ENCODE measurements at places on chromosomes 1 and 21. TPM values are rescaled to one million over a fixed set of nuclear protein-coding genes. Genes with fewer than 3 reads are reported as not detected.

The SFT2D2 gene
- 76.5 TPM for total RNA-seq

The RIPK4 gene
- total RNA-seq: not detected

The RNU1-4 gene
- total RNA-seq: 2,178 TPM

The EFNA4 gene
- total RNA-seq: 5.7 TPM

The HJV gene
- total RNA-seq: not detected

The IL12RB2 gene
- 218 TPM for total RNA-seq

- no peak for DNase-seq
- no peaks in the 10 kb centered on the region for H3K36me3 ChIP-seq
- H3K27ac ChIP-seq: no peak overlapping the region
Measured at GRCh38 chr1:94070865-94071264, 50.1 kb downstream of the ABCA4 start.

DNA sequence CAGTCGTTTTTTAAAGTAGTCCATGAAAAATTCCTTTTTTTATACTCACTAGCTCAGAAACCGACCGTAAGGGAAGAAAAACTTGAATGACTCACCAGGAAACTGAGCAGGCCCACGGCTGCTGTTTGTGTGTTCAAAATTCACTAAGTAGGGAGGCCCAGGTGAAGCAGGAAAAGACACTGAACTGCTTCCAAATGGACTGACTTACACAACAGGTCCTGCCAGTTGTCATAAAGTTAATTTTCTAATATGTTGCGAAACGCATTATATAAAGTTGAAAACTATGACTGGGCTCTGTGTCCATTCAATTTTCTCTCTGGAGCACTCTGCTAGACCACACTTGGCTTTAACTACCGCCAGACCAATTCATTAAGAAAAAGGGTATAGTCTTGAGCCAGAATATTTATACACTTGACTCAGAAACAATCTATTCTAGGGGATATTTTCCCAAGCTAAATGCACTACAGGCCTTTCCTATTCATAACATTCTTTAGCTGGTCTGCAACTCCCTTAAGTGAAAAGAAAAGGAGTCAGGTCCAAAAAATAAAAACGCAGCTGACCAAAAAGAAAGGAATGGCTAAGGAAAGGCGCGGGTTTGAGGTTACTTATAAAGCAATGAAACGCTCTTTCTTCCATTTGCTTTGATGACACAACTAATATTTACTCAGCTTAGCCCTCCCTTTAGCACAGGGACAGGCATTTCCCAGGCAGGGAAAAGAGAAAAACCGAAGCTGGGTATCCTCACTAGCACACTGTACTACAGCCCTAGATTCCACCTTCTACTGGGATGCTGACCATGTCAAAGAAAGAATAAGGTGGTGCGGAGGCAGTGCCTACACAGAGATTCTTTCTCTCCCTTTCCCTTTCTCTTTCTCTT, 306.3 kb upstream of the ESRRG start:
- no peaks in the 10 kb centered on the region for H3K36me3 ChIP-seq
- no peak for DNase-seq
- peaks cover 4% of the 10 kb centered on the region for H3K4me1 ChIP-seq
- H3K27ac ChIP-seq: no peak overlapping the region
- H3K27me3 ChIP-seq: peaks cover 3% of the 10 kb centered on the region
- no peak overlapping the region for H3K4me3 ChIP-seq

DNA sequence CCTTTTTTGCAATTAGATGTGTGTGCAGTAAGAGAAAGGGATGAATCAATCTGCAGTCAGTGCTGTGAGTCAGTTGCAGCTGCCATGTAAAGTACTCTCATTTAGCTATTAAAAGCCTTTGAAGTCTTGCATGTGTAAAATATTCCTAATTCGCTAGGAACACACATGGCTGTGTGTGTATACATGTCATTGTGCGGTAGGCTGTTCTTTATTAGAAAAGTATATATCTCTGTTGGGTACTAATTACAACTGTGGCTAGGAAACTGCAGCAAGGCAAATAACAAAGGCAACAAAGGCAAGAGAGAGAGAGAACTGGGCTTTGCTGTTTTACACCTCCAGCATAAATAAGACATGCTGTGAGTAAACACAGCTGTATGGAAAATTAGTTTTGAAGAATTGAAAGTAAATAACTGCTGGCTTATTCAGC, 41.7 kb downstream of the EPB41 start:
- H3K27me3 ChIP-seq: no peaks in the 10 kb centered on the region
- no peak overlapping the region for H3K27ac ChIP-seq
- no peak for DNase-seq
- no peak overlapping the region for H3K4me3 ChIP-seq

DNA sequence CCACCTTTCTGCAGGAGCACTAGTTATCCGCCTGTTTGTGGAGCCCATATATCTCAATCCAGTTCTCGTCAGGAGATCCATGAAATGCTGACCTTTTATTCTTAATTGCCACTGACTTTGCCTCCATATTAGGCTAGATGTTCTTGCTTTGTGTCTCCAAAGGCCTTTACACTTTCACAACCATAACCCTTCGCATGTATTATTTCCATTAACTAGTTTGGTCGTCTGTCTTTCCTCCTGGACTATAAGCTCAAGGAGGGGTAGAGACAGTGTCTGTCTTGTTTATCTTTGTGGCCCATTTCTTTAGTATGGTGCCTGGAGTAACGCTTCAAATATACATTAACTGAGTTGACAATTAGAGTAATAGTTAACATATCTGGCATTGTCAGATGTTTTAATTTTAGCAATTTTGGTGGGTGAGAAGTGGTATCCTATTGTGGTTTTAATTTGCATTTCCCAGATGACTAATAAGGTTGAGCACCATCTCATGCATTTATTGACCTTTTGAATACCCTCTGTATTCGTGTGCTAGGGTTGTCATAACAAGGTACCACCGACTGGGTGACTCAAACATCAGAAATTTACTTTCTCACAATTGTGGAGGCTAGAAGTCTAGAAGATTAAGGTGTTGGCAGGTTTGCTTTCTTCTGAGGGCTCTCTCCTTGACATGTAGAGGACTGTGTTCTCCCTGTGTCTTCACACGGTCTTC, 21.7 kb upstream of the IL12RB2 start:
- peak overlapping the region; percentile 5 for H3K4me3 ChIP-seq
- H3K4me1 ChIP-seq: peaks cover 61% of the 10 kb centered on the region
- H3K36me3 ChIP-seq: peaks cover 7% of the 10 kb centered on the region
- peak overlapping the region; percentile 79 for H3K27ac ChIP-seq

DNA sequence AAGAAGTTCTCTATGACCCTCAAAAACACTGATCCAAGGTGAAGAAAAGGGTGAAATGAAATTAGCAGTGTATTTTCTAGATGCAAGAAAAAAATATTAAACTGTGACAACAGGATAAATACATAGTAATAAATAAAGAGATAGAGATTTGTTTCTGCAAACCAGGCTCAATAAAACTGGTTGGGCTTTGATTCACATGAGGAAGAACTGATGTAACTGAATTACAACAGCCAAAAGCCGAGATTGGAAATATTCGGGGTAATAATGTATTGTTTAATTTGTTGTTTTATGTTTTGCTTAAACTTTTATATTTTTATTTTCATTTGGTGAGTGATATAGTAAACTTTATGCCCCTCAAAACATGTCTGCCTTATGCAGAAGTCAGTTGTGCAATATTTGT, 285.0 kb downstream of the BRINP3 start:
- no peak overlapping the region for H3K27ac ChIP-seq
- no peaks in the 10 kb centered on the region for H3K36me3 ChIP-seq
- H3K4me1 ChIP-seq: no peaks in the 10 kb centered on the region

DNA sequence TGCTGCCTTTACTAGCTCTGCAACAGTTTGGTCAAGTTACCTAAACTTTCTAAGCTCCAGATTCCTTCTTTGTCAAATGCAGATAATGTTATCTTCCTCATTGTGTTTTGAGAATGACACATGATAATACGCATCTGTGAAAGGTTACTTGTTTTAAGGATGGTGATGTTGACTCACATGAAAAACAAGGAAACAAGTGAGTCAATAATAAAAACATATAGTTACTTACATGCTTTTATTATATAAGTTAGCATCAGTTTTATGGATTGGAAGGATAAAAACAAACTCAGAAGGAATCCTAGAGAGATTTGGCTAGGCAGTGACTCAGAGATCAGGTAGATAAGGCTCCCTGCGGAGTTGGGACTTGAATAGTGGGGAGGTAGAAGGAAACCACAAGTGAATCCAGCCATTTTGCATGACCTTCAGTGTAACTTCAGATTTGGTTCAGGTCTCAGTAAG, 144.6 kb downstream of the LMO4 start:
- peaks cover 9% of the 10 kb centered on the region for H3K27me3 ChIP-seq
- H3K4me1 ChIP-seq: no peaks in the 10 kb centered on the region
- H3K27ac ChIP-seq: no peak overlapping the region
- H3K36me3 ChIP-seq: no peaks in the 10 kb centered on the region
- DNase-seq: no peak

DNA sequence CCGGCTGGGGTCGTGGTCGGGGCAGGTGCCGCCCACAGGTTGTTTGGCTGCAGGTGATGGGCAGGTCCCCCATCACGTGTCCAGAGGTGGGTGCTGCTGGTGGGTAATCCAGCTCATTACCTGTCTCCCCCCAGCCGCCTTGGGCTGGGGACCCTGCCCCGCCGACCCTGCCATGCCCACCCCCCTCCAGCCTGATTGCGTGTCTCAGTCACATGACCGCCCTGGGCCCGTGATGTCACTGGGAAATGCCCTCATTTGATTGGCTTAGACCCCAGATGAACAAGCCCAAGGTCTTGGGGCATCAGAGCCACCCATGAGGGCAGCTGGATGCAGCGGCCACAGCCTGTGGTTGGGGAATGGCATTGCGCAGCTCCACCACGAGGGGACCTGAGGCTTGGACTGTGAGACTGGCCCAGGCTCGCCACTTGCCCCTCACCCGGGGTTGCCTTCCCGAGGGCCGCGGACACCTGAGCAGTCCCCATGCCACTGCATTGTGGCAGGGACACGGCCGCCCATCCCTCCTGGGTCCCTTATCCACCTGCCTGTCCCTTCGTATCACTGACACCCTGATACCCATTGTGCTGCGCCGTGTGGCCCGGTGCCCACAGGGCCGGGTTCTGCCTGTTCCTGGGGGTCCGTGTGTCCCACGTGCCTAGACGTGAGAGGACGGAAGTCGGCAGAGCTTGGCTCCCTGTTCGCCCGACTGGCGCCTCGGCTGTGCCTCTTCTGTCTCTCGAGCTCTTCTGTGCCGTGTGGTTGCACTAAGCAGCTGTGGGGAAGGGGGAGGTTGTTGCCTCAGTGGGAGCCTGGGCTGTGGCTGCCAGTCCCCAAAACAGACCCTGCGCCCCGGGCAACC, 68.0 kb downstream of the FAAP20 start:
- H3K4me1 ChIP-seq: peaks cover 5% of the 10 kb centered on the region
- peaks cover 3% of the 10 kb centered on the region for H3K27me3 ChIP-seq
- peak overlapping the region; percentile 45 for H3K4me3 ChIP-seq
- H3K27ac ChIP-seq: no peak overlapping the region
- H3K36me3 ChIP-seq: no peaks in the 10 kb centered on the region

DNA sequence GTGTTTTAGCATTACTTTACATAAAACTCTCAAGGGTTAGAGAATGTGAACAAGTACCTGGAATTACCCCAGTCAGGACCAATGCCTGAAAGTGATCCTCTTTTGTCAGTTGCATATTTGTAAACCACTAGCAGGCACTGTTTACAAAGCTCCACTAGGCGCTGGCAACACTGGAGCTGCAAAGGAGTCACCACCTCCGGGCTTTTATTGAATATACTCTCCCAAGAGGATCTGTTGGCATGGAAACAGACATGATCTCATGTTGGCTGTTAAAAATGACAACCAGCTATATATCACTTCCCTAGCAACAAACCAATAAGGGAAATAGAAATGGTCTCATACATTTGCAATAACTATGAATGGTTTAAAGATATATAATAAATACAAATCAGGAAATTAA, 116.0 kb downstream of the TTLL7 start:
- DNase-seq: no peak
- no peaks in the 10 kb centered on the region for H3K36me3 ChIP-seq
- no peak overlapping the region for H3K4me3 ChIP-seq
- no peak overlapping the region for H3K27ac ChIP-seq
- no peaks in the 10 kb centered on the region for H3K4me1 ChIP-seq

DNA sequence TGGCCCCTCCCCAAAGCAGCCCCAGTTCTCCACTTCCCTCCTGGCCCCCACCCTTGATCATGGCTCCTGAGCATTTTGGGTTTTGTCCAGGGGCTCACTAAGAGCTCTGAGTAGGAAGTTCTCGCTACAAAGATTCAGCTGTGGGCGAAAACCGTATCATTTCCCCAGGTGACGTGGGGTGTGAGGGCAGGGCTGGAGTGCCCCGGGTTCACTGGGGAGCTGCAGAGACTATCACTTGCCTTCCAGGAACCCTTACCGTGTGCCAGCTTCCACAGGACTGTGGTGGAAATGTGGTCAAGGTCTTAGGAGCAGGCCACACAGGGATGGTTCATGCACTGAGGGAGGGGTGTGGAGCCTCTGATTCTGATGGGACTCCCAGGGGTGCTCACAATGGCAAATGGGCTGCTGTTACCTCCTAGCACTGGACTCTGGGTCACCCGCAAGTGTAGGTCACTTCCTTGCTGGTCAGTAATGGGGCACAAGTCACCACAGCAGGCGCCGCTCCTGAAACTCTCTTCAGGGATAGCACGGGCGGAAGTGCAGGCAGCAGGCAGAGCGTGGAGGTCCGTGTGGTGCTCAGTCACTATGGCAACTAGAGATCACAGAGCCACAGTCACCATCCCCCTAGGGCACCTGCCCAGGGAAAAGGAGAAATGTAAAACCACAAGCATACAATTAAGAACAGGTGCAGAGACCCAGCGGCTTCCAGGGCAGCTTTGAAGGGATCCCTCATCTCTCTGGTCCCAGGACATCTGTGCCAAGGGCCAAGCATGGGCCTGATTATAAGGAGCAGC, 35.4 kb downstream of the RSPH1 start:
- no peaks in the 10 kb centered on the region for H3K27me3 ChIP-seq
- peaks cover 76% of the 10 kb centered on the region for H3K4me1 ChIP-seq
- peak overlapping the region; percentile 18 for H3K27ac ChIP-seq
- peaks cover 4% of the 10 kb centered on the region for H3K36me3 ChIP-seq
- no peak overlapping the region for H3K4me3 ChIP-seq

DNA sequence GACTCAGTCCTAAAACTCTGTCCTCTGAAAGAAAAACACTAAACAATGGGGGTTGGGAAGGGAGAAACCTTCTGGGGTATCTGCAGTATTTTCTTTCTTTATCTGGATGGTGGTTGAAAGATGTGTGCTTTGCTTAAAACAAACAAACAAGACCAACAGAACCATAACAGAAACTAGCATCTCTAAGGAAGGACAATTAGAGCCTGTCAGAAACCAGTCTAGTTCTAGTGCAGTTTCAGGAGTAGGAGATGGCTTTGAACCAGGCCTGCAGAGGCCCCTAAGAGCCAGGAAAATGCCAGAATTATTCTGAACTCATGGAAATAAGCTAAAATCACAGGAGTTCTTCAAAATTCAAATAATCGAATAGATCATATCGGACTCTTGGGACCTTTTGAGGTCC, 18.5 kb downstream of the ILDR2 start:
- peaks cover 17% of the 10 kb centered on the region for H3K4me1 ChIP-seq
- no peak overlapping the region for H3K4me3 ChIP-seq
- DNase-seq: no peak
- H3K27ac ChIP-seq: no peak overlapping the region
- H3K36me3 ChIP-seq: peaks cover 14% of the 10 kb centered on the region

- no peak overlapping the region for H3K27ac ChIP-seq
- no peak for DNase-seq
- H3K4me1 ChIP-seq: no peaks in the 10 kb centered on the region
- H3K36me3 ChIP-seq: no peaks in the 10 kb centered on the region
- no peak overlapping the region for H3K4me3 ChIP-seq
Measured at GRCh38 chr1:67803380-67804279, 29.6 kb downstream of the GNG12 start.
